ENCODE measurements at places on chromosomes 5 and 9. TPM values are rescaled to one million over a fixed set of nuclear protein-coding genes. Genes with fewer than 3 reads are reported as not detected.
A peak's percentile ranks its signal among the peaks of the same experiment; 100 is the strongest.

DNA sequence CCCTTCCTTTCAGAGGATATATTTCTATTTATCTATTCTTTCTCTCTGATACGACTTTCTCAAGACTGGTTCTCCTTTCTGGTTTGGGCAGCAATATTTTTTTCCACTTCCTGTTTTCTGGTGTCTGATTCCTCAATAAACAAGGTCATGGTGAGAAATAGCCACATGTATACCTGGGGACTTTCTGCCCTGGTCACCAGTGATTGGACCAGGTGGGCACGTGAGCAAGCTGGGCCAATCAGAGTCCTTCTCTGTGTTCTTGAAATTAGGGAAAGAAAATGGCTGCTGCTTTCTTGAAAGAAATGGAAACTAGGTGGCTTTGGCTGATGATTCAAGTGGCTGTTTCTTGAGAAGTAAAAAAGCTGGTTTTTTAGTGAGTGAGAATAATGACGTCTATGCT lies 18.4 kb upstream of the GSN start:
- no peaks in the 10 kb centered on the region for H3K4me1 ChIP-seq
- H3K27me3 ChIP-seq: no peaks in the 10 kb centered on the region
- DNase-seq: no peak
- H3K4me3 ChIP-seq: no peak overlapping the region

- no peak overlapping the region for H3K27ac ChIP-seq
- H3K4me1 ChIP-seq: no peaks in the 10 kb centered on the region
- no peaks in the 10 kb centered on the region for H3K27me3 ChIP-seq
- no peak for DNase-seq
- H3K36me3 ChIP-seq: no peaks in the 10 kb centered on the region
Observed at GRCh38 chr5:155278532-155278931, 265.0 kb downstream of the KIF4B start.

DNA sequence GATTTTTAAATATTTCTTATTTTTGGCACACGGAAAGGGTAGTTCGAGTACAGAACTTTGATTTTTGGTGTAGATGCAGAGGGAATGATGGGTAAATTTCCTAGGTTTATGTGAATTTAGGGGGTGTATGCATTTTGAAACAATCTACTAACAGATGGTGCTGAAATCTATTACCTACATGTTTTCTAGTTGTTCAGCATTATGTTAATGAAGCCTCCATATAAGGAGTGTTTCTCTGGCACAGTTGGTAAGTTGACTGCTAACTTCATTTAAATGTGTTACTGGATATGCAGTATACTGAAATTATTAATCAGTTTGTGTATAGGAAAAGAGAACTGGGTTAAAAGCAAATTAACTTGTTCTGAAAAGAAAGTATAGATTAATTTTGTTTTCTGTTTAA lies 17.5 kb downstream of the SUB1 start:
- no peak overlapping the region for H3K4me3 ChIP-seq
- H3K27me3 ChIP-seq: no peaks in the 10 kb centered on the region
- DNase-seq: no peak

DNA sequence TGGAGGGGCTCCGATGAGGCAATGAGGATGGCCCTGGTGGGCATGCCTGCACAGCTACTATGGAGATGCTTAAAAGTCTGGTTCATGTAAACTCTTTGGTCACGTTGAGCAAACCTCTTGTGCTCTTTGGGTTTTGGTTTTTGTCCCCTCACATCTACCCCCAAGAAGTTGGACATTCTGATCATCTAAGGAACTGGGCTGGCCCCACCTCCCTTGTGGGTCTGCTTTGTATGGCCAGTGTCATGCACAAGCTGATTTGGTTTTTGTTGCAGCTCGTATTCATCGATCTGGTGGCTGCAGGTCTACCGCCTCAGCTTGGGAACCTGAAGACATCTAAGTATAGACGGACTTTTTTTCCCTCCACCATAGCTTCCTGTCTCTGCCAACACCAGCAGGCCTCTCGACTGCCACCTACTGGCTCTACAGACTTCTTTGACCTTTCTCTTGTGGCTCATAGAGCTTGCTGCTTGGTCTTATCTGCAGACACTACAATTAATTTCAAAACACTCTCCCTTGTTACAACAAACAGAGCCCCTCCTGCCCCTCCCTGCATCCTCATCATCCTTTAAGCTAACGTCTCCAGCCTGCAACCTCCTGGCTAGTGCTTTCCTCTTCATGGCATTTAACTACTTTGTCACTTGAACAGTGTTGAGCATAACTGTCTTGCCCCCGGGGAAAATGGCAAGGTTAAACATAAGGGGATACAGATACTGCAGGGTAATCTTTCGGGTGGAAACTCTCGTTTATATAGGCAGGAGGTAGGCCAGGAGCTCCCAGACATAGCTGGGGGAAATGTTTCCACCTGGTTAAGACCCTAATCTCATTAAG lies 34.5 kb downstream of the TSTD2 start:
- peak; percentile 84 for DNase-seq
- H3K36me3 ChIP-seq: peaks cover 7% of the 10 kb centered on the region
- H3K4me1 ChIP-seq: peaks cover 8% of the 10 kb centered on the region
- H3K4me3 ChIP-seq: no peak overlapping the region
- no peaks in the 10 kb centered on the region for H3K27me3 ChIP-seq

DNA sequence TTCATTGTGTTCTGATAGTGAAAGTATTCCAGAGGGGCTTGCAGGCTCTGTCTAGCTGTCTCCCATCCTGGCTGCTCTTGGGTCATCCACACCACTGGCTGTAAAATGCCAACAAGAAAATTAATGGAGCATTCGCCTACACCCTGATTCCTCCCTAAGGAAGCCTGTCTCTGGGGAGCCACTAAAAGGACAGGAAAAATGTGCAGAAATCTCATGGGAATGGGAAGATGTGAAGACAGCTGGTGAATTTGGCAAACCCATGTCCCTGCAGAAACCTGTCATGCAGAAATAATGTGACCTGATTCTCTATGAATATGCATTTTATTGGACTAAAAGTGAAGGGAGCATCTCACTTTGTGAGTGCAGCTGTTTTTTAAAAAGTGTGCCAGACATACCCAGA lies 265.6 kb downstream of the TUSC1 start:
- no peaks in the 10 kb centered on the region for H3K27me3 ChIP-seq
- H3K36me3 ChIP-seq: peaks cover 1% of the 10 kb centered on the region
- H3K4me3 ChIP-seq: no peak overlapping the region
- H3K27ac ChIP-seq: no peak overlapping the region
- no peak for DNase-seq
- H3K4me1 ChIP-seq: no peaks in the 10 kb centered on the region

DNA sequence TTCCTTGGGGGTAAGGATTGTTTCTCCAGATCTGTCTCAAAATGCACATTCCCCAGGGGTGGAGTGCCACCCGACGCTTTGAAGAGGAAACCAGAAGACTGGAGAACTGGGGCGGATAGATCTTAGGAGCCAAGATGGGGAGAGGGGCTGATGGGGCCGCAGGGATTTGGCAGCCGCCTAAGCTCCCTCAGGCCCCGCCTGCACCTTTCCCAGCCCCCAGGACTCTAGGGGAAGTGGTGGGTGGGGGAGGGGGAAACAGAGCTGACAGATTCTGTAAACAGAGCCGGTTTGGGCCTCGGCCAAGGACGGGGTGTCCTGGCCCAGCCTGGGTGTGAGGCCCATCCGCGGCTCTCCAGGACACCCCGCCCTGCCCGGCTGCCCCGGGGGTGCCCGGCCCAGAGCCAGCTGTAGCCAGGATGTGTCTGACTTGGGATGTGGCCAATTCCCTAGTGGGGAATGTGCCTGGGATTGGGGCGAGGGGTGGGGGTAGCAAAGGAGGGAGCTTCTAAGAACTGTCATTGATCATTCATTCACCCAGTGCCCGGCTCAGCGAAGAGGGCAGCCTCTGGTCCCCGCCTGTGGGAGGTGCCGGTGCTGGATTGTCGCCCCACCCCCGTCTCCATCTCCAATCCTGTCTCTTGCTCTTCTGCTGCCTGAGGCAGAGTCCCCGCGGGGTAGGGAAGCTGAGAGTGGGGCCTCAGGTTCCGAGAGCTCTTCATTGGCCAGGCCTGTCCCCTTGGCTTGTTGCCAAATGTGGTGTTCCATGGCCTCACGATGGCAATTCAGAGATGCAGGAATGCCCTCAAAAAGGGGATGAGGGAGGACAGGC lies 54.8 kb upstream of the CDKN2AIPNL start:
- no peaks in the 10 kb centered on the region for H3K27me3 ChIP-seq
- peak; percentile 64 for DNase-seq
- H3K4me3 ChIP-seq: peak overlapping the region; percentile 72
- H3K4me1 ChIP-seq: peaks cover 14% of the 10 kb centered on the region

- H3K36me3 ChIP-seq: no peaks in the 10 kb centered on the region
- H3K27me3 ChIP-seq: peaks cover 42% of the 10 kb centered on the region
- peaks cover 10% of the 10 kb centered on the region for H3K4me1 ChIP-seq
- no peak for DNase-seq
Observed at GRCh38 chr9:804026-804425, 37.5 kb upstream of the DMRT1 start.

DNA sequence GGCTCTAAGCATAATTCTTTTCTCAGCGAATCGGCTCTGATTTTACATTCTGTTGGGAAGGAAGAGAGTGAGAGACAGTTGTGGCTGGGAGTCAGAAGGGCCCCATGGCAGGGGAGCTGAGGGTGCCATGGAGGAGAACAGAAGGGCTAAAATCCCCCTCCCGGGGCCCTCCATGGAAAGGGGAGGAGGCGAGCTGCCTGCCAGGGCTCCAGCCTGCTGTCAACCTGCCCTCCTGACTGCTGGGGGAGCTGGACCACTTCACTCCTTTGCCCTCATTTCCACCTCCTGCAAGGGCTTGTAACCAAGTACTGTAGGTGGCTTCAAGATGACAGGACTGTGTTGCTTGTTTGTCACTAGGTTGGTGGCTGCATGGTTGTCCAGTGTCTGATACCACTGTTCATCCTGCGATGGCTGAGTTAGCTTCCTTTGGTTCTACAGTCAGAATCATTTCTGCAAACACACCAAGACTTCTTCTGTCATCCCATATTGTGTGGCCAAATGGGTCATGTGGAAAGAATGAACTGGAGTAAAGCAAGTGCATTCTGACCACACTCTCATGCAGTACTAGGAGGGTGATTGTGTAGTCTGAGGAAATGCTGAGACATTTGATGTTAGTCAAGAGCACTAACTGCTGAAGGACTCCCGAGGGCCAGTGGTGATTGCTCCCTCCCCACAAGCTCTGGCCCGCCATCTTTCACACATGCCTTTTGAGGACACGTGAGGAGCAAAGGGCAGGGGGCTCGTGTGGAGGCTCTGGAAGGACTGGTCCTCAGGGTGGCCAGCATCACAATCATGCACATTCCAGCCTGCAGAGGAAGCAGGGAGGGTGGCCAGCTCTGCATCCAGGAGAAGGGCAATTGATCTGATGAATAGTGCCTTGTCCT lies 307.2 kb downstream of the GADD45G start:
- no peak for DNase-seq
- H3K27me3 ChIP-seq: peaks cover 56% of the 10 kb centered on the region
- H3K4me3 ChIP-seq: no peak overlapping the region
- H3K27ac ChIP-seq: no peak overlapping the region
- peaks cover 1% of the 10 kb centered on the region for H3K4me1 ChIP-seq

- DNase-seq: no peak
- peaks cover 3% of the 10 kb centered on the region for H3K27me3 ChIP-seq
- H3K4me3 ChIP-seq: no peak overlapping the region
- H3K4me1 ChIP-seq: no peaks in the 10 kb centered on the region
Observed at GRCh38 chr5:66213533-66213932, 69.4 kb downstream of the SREK1 start.

GRCh38 chr5:170576602-170577535 lies 73.0 kb downstream of the KCNIP1 start:
- peaks cover 13% of the 10 kb centered on the region for H3K4me1 ChIP-seq
- H3K27me3 ChIP-seq: peaks cover 57% of the 10 kb centered on the region
- no peak overlapping the region for H3K27ac ChIP-seq
- no peaks in the 10 kb centered on the region for H3K36me3 ChIP-seq
- H3K4me3 ChIP-seq: no peak overlapping the region
- DNase-seq: no peak

DNA sequence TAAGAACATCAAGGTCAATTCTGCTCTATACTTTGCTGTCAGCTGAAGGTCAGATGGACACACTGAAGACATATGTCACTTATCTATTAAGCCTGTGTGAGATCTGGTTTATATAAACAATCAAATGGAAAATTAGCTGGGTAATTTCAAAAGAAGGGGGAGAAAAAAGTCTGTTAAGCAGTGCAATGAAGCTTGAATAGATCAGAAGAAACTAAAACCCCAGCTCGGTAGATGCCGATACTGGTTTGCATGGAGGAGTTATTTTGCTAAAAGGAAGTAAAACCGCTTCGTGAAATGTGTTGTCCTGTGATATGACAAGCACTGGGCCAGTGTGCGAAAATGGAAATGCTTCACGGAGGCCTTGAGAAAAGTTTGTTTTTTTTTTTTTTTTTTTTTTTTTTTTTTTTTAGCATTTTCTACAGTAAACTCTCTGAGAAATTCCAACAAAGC lies 148.8 kb downstream of the MEF2C start:
- DNase-seq: no peak
- H3K36me3 ChIP-seq: no peaks in the 10 kb centered on the region
- no peak overlapping the region for H3K4me3 ChIP-seq
- peaks cover 4% of the 10 kb centered on the region for H3K4me1 ChIP-seq
- H3K27me3 ChIP-seq: peaks cover 11% of the 10 kb centered on the region
- no peak overlapping the region for H3K27ac ChIP-seq

- no peaks in the 10 kb centered on the region for H3K27me3 ChIP-seq
- H3K4me3 ChIP-seq: no peak overlapping the region
- DNase-seq: no peak
- no peaks in the 10 kb centered on the region for H3K4me1 ChIP-seq
Observed at GRCh38 chr5:16061163-16061562, 118.4 kb downstream of the MARCHF11 start.

DNA sequence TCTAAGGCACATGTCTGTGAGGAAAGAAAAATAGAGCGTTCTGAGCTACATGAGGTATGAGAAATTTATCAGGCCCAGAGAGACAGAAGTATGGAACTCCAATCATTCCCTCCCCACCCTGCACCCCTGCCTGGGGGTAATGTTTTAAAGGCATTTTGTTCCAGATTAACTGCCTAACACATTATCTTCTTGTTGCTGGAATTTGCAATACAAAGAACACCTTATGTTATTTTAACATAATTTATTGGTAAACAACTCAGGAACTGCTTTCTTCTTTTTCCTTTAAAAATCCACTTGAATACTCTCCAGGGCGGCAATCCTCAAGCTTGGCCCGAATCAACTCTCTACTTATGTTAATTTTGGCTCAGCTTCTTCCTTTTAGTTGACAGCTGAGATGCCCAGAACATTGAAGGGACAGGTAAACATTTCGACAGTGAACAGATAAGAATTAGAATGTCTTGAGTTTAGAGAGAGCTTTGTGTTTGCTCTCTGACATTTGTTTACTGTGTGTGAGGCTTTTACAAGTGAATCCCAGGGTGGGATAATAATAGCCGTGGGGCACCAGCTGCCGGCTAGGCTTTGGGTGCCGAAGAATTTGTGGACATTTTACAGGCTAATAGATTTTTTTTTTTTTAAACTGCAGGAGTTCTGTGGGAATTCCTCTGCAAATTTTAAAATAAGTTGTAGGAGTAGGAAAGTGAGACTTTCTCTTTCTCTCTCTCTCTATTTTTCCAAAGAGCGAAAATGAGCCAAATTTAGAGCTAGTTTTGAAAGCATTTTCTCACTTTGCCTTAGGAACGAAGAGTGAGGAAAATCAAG lies 96.4 kb upstream of the TAF11L2 start:
- no peaks in the 10 kb centered on the region for H3K36me3 ChIP-seq
- H3K27me3 ChIP-seq: no peaks in the 10 kb centered on the region
- no peak for DNase-seq

GRCh38 chr5:169777159-169777558 lies 140.1 kb downstream of the DOCK2 start:
- no peak overlapping the region for H3K4me3 ChIP-seq
- no peak for DNase-seq
- H3K27me3 ChIP-seq: no peaks in the 10 kb centered on the region

Gene SPATA31A3
- not detected for total RNA-seq

Gene GPX3
- not detected for total RNA-seq

Gene ESM1
- total RNA-seq: 0.21 TPM

Gene PCDHA5
- not detected for total RNA-seq

Gene CDO1
- total RNA-seq: not detected

Gene ZBTB43
- 25.2 TPM for total RNA-seq

Gene FAT2
- total RNA-seq: not detected

Gene IGFBPL1
- total RNA-seq: not detected
